Amygdala (tissue), 56 donors: ENCODE measurements at places on chromosomes 7 and 10.

DNA sequence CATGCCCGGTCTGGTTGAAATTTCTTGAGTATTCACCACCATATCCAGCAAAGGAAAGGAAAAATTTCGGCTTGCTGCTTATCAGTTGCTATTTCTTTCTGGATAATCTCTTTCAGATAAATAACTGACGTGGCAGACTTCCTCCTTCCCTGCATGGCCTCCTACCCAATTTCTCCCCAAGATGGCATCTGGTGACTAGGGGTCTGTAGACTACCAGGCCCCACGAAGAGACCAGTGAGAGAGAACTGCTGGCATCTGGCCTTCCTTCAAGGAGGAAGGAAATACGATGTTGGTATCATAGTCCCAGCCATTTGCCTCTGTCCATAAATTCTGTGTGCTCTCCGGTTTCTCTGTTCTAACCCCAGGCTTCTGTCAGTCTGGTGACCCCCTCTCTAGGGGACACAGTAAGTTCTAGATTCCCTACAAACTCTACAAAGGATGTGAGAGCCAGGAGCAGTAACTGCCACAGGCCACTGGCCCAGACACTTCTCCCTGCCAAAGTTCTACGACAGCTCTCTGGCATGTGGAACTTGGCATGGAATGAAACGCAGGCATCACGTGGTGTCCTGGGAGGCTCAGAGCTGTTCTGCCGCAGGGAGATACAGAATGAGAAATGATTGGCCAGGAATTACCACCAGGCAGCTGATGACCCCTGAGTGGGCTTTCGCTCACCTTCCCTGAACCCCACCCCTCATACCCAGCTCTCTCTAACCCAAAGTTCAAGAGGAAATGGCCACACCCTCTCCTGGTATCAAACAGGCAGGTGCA is 30.0 kb upstream of the MSRB2 start:
- DNase-seq, result peak; percentile 77

- DNase-seq, result no peak
Measured at GRCh38 chr10:118980870-118981269, 48.6 kb upstream of the NANOS1 start.

DNA sequence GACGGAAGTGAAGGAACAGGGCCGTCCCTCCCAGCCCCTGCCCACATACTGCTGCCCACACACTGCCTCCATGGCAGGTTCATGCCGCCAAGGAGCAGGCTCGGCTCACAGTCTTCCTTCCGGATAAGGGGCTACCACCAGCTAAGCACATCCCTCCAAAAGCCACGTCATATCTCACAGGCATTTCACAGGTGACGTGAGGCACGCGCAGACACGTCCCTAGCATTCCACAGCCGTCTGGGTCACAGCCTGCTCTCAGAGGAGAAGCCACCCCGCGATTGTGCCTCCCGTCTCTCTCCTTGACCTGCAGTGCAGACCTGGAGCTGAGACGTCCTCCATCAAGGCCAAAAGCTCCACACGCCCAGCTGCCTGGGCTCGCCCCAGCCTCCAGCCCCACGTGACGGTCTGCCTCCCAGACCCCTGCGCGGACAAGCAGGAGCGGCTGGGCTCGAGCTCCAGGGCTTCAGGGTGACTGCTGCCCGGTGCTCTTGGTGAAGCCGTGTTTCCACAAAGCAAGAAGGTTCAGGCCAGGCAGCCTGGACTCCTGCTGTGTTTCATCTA is 114.0 kb downstream of the MAD1L1 start:
- no peak for DNase-seq

GRCh38 chr10:53598914-53599313 is 826.3 kb upstream of the MBL2 start:
- no peak for DNase-seq

GRCh38 chr7:154857728-154858681 is 144.9 kb downstream of the PAXIP1 start:
- no peak for DNase-seq

DNA sequence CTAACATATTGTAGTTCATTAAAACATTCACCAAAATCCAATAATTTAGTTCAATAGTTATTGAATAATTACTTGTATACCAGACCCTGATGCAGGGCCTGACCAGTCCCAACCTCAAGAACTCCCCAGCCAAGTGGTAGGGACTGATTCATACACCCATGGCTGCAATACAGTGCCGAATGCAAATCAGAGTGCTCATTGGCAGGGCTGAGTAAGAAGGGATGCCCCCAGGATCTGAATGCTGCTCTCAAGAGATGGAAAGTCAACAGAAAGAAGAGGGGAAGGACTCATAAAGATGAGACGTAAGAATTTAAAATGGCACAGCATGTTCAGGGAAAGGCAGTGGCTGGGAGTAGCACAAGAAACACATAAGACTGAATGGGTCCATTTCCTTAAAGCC is 29.9 kb downstream of the ZNF438 start:
- no peak for DNase-seq

- no peak for DNase-seq
Measured at GRCh38 chr10:20892011-20892585, 5.0 kb downstream of the NEBL start.

- no peak for DNase-seq
Measured at GRCh38 chr7:34939175-34939574, 98.1 kb downstream of the DPY19L1 start.
